Nucleus accumbens (tissue), 56 donors: ENCODE measurements at places on chromosomes 13 and 19.

- no peak for DNase-seq
Observed at GRCh38 chr13:51225029-51225428, 2.8 kb downstream of the FAM124A start.

DNA sequence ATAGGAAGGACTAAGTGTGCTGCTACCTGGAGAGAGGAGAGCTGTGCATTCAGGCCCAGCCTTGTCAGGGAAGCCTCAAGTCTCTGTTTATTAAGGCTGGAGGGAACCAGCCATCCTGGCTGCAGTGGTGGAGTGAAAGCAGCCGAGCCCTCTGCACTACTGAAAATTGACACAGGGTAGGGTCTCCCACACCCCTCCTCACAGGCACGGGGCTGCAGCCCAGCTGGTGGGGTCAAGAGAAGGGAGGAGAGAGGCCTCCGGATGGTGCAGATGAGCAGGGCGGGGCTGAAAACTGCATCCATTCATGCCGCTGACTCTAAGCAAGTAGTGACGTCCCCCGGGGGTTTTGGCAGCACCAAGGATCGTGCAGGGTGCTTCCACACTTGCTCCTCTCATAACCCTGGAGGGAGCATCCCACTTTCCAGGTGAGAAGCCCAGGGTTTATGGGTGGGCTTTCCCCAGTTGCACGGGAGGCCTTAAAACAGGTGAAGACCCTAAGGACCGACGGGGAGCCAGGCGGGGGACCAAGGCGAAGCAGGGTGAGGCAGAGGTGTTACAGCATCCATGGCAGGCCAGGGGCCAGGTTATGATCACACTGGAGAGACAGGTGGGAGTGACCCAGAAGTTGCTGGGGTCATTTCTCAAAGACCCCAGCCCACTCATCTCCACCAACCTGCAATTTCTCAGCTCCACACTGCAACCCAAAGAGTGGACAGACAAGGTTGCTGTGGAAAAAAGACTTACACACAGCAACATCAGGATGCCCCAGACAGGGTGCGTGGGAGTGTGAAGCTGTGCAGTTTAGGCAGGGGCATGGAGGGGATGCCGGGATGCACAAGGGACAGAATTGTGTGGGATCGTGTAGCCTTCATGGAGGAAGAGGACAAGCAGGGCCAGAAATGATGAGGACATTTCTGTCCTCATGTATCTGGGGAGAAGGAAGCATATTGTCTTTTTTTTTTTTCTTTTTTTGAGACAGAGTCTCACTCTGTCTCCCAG lies 36.8 kb downstream of the VSTM2B start:
- no peak for DNase-seq

GRCh38 chr13:94967183-94968039 lies 255.1 kb upstream of the SOX21 start:
- DNase-seq: peak; percentile 44

DNA sequence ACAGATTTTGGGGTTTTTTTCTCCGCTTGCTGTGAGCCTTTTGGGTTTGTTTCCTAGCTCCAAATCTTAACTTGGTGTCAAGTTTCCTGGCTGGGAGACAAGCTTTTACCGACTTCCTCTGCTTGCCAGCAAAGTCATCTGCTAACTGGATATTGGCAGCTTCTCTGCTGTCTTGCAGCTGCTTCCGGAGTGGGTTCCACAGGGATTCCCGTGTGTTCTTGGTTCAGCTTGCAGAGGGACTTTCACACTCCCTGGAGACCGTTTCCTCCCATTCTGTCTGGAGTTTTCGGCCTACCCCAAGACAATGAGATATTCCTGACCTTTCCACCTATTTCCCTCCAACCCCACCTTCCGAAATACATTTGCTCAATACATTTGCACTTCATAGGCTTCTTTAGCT lies 2.2 kb upstream of the COLGALT1 start:
- DNase-seq: peak; percentile 3

GRCh38 chr19:38517321-38517720 lies 83.8 kb downstream of the RYR1 start:
- DNase-seq: no peak

DNA sequence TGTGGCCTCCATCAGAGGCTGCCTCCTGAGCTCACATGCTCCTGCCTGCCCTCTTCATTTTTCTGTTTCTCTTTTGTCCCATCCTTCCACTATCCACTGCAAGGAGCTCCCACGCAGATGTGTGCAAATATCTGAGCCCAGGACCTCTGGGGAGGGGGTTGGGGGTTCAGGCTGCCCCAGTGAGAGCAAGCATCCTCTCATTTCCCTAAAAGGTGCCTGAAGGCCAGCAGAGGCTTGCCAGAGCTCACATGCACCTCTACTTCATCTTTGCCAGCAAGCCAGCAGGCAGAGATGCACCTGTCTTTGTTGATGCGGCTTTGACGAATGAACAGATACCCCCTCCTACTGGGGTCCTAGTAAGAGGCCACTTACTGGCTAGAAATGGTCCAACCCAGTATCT lies 128.8 kb downstream of the FGF9 start:
- DNase-seq: no peak

- DNase-seq: no peak
Observed at GRCh38 chr19:47865166-47865565, 6.1 kb downstream of the TPRX2 start.

GRCh38 chr13:110677731-110678545 lies 28.0 kb downstream of the CARS2 start:
- DNase-seq: no peak

- DNase-seq: no peak
Observed at GRCh38 chr19:35637165-35637564, 4.4 kb upstream of the ETV2 start.

DNA sequence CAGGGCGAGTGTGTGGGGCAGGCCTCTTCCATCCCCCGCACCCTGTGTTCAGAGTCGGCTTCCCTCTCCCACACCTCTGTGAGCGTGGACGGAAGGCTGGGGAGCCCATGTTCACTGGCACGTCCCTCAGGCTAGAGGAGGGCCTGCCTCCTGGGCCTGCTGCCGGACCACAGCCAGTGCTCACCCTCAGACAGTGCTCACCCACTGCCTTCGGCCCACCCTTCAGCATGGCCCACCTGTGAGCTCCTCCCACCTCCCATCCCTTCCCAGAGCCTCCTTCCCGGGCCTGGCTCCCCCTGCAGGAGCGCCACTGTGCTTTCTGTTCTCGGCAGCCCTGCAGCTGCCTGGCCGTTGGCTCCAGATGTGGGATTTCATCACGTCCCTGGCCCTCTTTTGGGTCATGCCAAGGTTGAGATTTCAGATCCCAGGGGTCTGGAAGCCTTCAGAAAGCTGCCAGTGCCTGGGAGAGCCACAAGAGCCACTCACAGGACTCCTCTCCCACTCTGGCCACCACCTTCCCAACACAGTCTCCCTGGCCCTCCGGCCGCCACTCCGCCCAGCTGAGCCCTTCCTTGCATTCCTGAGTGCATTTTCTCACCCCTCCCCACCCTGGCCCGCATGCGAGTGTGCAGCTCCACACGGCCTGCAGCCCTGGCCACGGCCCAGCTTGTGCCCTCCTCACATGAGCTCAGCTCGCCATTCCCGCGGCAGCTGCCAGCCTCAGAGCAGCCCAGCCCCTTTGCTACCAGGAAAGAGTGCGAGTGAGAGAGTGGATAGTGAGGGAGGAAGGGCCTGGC lies 25.3 kb downstream of the CAPN12 start:
- peak; percentile 29 for DNase-seq

DNA sequence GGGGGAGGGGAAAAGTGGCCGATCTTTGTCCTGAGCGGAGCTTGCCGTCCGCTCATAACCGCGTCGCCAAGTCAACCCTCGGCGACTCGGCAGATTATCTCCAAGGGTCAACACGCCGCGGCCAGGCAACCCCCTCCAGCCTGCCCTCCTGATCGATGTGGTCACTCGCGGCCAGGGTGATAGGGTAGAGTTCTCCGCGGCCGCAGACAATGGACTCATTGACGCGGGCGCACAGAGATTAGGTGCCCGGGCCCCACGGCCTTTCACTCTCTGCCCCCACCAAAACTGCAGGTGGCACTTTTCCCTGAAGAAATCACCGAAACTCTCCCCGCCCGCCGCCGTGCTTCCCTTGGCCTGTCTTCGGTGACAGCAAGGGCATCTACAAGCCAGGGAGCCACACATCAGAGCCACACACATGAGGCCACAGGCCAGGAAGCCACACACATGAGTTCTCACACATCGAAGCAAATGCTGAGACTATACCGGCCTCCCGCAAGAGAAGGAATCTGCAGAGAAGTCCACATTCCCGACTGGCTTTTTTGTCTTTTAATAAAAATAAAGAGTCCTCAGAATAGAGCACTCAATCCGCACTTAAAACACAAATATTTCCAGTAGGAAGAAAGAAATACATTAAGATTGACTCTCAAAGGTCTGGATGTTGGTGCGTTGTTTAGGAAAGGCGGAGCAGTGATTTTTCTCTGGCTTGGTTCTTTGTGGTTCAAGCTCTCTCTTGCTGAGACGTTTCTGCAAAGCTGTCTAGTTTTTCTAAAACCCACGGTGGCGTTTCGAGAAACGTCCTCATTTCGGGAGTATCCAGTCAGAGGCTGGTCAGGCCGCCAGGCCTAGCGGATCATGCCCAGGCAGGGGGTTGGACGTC lies 1.5 kb upstream of the PDX1 start:
- DNase-seq: no peak

GRCh38 chr19:51586103-51586728 lies 15.1 kb downstream of the ZNF175 start:
- DNase-seq: no peak

GRCh38 chr19:39557811-39558623 lies 18.1 kb upstream of the EID2 start:
- no peak for DNase-seq

DNA sequence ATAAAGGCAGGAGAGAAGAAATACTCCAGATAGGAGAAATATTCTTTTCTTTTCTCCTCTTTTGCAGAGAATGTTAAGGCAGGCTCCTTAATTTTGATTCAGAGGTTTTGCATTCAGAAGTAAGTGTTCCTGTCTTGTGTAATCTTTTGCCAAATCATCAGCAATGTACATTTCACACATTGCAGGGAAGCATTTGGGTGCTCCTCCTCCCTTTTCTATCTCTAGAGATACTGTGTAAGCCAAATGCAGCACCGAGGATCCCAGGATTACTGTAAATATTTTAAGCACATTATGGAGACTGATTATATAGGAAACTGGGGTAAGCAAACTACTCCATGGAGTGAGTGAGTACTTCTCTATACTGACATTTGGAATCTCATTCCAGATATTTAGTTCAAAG lies 7.2 kb downstream of the ATP8A2 start:
- no peak for DNase-seq

GRCh38 chr19:35459414-35460082 lies 11.5 kb downstream of the FFAR2 start:
- no peak for DNase-seq

- DNase-seq: no peak
Observed at GRCh38 chr13:81493144-81493543, 1152.2 kb upstream of the SPRY2 start.

DNA sequence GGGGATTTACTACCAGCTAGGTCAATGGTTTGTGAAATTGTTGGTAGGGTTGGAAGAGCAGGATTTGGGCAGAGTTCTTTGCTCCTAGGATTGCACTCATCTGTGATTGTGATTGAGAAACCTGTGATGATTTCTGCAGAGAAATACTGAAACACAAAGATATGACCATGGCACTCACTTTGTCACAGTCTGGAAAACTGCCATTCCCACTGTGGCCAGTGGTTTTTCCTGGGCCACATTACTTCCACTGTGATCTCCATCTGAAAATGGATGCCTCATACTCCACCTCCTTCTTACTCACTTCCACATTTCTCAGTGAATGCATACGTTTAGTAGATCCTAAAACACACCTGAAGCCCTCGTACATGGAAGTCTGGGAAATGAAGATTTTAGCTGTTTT lies 593.2 kb downstream of the LMO7 start:
- DNase-seq: no peak

DNA sequence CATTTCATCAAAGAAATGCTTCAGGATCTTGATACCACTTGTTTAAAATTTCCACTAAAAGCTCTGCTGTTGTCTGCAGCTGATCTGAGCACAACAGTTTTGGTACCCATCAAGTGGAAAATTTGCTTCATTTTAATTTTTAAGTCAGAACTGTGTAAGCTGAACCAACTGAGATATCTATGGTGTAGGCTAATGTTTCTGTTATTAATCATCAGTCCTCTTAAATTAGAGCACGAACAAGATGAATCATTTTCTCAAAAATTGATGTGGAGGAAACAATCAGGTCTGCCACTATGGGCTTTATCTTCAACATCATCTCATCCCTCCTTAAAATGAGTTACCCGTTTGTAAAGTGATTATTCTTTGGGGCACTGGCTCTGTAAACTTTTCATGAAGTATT lies 221.5 kb upstream of the NBEA start:
- DNase-seq: no peak

DNA sequence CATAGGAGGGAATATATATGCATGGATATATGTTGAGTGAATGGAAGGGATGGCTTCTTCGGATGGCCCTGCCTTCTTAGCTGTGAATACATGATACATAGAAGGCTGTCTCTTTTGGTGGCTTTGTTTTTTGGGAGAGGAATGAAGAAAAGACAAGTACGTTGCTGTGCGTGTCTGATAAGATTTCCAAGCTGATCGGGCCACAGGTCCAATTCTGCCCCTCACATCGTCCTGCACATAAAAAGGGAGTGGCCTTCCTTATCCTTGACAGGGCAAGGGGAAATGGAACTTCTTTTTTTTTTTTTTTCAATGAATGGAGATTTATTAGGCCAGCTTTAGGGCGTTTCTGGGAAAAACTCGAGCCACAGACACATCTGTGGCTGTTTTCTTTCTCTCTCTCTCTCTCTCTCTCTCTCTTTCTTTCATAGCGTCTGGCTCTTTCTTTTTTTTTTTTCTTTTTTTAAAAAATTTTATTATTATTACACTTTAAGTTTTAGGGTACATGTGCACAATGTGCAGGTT lies 103.8 kb upstream of the SPATA13 start:
- no peak for DNase-seq

DNA sequence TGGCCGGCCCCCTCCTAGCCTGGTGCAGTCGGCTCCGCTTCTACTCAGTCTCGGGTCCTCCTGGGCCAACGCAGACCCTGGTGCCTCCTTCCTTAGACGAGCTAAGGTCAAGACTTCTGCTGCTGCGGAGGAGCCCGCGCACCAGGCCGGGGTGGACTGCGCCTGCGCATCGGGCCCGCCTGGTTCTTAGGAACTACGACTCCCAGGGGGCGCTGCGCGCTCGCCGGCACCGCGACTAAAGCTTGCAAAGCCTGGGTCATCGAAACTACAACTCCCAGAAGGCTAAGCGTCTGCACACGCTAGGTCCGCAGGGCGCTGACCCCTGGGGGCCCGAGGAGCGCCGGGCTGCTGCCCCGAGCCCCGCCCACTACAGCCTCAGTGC lies at the start of gene ZNF835:
TSS of gene ZNF835 (minus strand) at position 145 of the 382 bp plus-strand sequence. CDS start 6,559 bp downstream, outside the sequence.
- DNase-seq: peak; percentile 89
